Suppressor macrophage treated with lipopolysaccharide for 1 hour (primary cell): ENCODE measurements at places on chromosomes 1 and 21.
A peak's percentile ranks its signal among the peaks of the same experiment; 100 is the strongest.

DNA sequence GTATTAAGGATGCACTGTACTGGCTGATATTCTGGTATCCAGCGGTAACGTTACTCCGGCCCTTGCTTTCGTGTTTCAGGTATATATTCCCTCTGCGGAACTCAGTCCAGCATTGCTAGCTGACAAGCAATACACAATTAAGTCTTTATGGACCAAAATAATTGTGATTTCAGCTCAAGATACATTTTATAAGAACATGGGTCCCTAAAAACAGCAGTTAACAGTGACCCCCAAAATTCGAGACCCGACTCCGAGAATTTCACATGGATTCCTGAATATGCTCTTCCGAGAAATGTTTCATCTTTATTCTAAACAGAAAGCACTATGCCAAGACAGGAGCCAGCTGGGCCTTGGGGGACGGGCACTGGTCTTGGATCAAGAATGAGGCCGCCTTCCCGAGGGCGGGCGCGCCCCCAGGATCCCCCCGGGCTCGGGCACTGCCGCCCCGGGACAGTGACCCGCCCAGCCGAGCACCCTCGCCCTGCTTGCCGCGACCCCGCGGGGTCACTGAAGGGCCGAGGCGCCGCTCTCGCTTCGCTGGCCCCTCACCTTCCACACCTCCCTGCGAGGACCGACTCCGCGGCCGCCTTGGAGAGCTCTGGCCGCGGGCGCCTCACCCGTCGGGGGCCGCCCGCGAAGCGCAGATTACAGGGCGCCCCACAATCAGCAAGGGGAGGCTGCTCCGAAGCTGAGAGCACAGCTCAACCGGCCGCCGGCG lies 610 bp downstream of the SCYL3 start:
- peak; percentile 56 for DNase-seq

GRCh38 chr1:98733782-98734112 lies 72.2 kb downstream of the SNX7 start:
- no peak for DNase-seq

GRCh38 chr1:78301141-78301540 lies 189.6 kb upstream of the PTGFR start:
- no peak for DNase-seq

GRCh38 chr1:81430955-81431623 lies 369.6 kb upstream of the ADGRL2 start:
- no peak for DNase-seq

DNA sequence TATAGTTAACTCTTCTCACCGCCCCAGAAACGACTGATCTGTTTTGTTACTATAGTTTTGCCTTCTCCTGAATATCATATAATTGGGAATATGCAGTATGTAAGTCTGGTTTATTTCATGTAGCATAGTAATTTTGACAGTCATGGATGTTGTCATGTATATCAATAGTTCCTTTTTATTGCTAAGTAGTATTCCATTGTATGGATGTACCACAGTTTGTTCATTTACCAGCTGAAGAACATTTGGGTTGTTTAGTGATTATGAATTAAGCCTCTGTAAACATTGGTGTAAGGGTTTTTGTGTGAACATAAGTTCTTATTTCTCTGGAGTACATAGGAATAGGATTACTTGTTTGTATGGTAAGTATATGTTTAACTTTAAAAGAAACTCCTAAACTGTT lies 55.5 kb downstream of the ACTL8 start:
- DNase-seq: no peak

GRCh38 chr1:82755671-82756070 lies 954.9 kb downstream of the ADGRL2 start:
- no peak for DNase-seq

DNA sequence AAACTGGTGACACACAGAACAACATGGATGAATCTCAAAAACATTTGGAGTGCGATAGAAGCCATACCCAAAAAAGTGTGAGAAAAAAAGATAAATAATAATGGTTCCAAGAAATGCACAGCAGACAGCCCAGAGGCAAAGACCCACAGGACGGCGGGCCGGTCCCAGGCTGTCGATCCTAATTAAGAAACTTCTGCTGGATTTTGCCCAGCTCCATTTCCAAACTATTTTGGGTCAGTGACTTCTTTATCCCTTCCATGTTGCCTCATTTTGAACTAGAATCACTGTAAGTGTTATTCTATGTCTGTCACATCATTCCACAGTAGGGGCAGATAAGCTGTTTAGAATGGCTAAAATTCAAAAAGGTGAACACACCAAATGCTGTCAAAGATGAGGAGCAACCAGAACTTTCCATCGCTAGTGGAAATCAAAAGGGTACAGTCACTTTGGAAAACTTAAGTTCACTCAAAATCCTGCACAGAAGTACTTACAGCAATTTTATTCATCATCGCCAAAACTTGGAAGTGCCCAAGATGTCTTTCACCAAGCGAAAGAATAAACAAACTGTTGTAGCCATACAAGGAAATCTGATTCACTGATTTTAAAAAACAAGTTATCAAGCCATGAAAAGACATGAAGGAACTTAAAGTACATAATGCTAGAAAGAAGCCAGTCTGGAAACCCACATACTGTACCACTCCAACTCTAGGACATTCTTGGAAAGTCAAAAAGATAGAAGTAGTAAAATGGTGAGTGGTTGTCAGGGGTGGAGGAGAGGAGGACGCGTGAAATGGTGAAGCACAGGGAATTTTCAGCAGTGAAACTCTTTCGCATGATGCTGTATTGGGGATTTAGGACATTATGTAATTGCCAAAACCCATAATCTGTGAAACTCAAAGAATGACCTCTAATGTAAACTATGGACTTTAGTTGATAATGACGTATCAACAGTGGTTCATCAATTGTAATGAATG lies 7.5 kb downstream of the NBPF1 start:
- DNase-seq: no peak

DNA sequence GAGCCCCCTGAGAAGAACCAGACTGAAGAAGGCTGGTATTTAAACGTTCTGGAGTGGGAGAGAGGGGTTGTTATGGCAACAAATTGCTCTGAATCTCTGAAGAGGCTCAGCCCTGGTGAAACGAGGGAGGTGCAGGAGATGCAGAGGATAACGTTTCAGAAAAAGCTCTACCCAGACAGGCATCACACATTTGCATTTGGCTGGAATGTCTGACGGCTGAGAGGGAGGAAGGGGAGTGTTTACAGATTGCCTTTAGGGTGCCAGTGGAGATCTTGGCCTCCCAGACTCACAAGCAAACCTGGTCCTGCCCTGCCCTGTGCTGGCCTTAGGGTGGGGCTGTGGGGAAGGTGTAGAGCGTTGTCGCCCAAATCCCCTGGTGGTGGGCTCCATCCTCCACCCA lies 169.0 kb upstream of the AJAP1 start:
- DNase-seq: no peak

DNA sequence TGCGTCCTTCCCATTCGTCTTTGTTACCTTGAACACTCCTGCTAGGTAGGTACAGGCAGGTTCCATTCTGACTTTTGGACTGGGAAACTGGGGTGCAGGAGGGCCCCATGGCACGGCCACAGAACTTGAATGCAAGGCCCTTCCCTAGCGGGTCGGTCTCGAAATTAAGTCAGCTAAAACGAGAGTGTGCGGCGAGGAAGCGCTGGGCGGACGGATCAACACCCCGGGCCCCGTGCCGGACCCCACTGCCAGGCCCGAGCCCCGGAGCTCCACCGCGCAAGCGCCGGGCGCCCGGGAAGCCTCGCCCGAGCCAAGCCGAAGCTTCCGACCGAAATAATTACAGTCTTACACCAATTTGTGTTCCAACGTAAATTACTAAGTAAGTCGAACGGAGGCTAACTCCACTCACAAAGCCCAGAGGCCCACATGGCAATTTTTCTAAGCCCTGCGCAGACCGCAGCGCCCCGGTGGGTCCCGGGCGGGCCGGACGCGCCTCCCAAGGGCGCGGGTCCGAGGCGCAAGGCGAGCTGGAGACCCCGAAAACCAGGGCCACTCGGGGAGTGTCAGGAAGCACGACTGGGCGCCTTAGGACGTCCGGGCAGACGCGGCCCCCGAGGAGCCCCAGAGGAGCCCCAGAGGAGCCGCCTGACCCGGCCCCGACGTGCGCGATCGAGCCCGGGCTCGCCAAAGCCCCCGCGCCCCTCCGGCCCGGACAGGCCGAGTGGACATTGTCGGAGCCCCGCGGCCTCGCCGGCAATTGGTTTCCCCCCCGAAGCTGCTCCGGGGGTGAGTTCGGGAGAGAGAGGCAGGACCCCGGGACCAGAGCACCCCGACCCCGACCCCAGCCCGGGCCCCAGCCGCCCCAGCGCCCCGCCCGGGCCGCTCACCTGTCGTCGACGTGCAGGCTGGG lies 624 bp downstream of the RIPK4 start:
- no peak for DNase-seq

GRCh38 chr1:152626744-152627143 lies 3.8 kb upstream of the LCE3A start:
- DNase-seq: no peak

GRCh38 chr1:42913426-42914091 lies 45.1 kb downstream of the SLC2A1 start:
- DNase-seq: peak; percentile 78

GRCh38 chr1:36802018-36802417 lies 232.3 kb downstream of the GRIK3 start:
- DNase-seq: no peak

GRCh38 chr1:101120868-101121267 lies 95.3 kb upstream of the DPH5 start:
- DNase-seq: no peak

DNA sequence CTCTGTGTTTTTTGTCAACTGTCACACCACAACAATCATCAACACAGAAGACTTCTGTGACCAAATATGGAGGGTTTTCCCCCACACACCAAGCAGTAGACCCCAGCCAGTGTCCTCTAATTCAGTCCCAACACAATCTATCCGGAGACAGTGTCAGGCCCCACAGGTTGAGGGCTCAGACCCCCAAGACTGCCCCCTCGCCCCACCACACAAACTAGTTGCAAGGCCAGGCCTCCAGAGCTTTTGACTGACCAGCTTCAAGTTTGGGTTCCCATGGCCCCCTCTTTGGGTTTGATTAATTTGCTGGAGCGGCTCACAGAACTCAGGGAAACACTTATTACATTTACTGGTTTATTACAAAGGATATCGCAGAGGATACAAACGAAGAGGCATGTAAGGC lies 37.2 kb downstream of the NEK2 start:
- no peak for DNase-seq

- DNase-seq: no peak
These were observed 159.7 kb upstream of the CXADR start for GRCh38 chr21:17352996-17353655.

DNA sequence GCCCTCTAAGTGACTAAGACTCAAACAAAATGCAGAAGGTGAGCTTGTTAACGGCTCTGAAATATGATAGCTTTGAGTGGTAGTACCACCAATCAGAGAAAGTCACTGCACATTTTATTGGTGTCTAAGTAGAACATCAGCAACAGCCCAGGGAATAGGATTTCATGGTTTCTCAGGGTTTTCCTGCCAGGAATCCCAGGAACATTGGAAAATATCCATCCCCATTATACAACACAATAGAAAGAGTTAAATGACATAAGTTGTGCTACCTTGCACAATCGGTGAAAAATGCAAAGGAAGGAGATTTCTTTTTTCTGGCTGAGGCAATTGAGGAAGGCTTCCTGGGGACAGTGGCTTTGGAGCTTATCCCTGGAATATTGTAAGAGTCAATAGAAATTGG lies 283.1 kb downstream of the HLX start:
- no peak for DNase-seq

- DNase-seq: no peak
These were observed 270.3 kb downstream of the RGS7 start for GRCh38 chr1:241086686-241087085.

GRCh38 chr1:36658838-36659237 lies 176.1 kb upstream of the CSF3R start:
- DNase-seq: no peak

DNA sequence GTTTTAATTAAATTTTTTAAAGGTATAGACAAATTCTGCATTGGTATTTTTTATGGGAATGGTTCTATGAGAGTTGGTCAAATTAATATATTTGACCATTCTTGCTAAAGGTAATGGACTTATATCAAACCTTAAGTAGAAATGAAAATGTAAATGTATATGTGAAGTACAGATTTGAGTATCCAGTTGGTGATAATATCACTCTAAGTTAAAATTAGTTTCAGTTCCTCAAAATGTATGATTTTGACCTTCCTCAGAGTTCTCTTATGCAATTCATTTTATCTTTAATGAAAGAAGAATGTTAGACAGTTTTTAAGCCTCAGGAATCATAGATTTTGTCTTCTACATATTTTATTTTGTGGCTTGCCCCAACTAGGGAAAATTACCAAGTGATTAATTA lies 1291.5 kb upstream of the B3GALT2 start:
- DNase-seq: peak; percentile 17

DNA sequence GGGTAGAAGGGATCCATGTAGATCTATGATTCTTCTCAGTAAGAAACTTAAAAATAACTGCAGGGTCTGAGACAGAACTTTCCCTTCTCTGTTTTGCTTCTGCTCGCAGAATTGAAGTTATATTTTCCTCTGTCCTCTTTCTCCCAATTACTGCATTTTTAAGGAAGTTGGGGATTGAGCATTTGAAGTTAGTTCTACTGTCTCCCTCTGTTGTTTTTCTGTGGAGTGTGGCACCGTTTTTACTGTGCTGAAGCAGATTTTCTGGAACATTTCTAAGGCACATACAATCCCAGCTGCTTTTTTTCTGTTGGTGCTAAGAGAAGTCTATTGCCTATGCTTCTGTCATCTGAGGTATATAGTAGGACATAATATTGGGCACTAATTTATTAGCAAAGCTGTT lies 43.3 kb downstream of the RASAL2 start:
- peak; percentile 68 for DNase-seq

DNA sequence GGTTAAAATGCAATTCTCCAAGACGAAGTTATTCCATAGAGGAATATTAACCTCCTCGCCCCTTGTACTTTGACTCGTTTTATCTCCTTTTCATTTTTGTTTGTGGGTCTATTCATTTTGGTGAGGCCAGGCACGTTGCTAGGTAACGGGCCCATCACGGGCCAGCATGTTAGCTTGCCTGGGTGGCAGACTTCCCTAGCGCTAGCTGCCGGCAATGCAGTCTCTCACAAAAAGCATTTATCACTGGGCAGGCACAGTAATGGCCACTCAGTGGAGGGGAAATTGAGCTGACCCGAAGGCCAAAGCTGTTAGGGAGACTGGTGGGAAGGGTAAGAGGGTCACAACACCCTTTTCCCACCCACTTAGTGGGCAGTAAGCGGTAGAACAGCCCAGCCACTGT lies 234.4 kb upstream of the FOXD3 start:
- DNase-seq: no peak

GRCh38 chr1:176567190-176567794 lies 104.3 kb downstream of the PAPPA2 start:
- no peak for DNase-seq

DNA sequence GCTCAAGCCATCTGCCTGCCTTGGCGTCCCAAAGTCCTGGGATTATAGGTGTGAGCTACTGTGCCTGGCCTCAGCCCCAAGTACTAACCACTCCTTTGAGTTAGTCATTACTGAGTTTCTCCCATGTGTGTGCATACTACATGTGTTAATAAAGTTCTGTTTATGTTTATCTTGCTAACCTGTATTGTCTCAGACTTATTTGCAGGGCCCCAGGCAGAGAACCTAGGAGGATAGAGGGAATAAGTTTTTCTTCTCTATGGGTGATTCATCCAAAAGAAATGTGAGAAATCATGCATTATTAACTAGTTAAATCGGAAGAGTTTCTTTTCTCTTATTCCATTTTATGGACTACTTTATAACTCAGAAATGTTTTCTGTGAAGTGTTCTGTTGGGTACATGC lies 203.9 kb upstream of the CACYBP start:
- no peak for DNase-seq
